ENCODE measurements at places on chromosomes 12 and 14.

DNA sequence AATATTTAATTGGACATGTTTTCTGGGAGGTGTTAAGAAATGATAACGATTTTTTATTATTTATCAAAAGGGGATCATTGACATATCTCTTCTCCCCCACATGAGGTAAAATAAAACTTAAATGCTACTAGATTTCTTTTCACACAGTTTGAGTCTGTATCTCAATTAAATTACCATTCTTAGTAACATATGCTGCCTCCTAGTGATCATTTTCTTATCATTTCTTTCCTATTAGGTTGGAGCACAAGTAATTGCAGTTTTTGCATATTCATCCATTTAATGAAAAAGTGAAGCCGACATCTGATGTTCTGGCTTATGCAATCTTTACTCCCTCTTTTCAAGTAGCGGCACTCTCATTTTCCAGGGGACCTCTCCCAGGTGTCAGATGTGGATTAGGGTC lies 24.9 kb downstream of the PUS7L start:
- DNase-seq = no peak

DNA sequence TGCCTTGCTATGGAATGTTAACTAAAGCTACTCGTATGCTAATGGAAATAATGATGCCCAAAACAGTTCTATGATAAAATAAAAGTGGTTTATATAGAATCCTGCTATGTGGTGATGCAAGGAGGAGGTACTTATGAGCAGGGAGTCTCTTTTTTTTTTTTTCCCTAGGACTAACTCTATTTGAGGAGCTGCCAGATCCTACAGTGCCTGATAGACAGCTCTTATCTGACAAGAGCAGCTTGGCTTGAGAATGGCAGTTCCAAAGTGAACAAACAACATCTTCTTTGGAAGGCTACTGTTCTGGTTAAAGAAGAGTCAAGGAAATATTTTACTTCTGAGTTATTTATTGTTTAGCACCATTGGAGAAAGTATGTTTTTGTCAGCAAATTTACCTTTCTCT lies 10.2 kb upstream of the ACSM4 start:
- no peak for DNase-seq

DNA sequence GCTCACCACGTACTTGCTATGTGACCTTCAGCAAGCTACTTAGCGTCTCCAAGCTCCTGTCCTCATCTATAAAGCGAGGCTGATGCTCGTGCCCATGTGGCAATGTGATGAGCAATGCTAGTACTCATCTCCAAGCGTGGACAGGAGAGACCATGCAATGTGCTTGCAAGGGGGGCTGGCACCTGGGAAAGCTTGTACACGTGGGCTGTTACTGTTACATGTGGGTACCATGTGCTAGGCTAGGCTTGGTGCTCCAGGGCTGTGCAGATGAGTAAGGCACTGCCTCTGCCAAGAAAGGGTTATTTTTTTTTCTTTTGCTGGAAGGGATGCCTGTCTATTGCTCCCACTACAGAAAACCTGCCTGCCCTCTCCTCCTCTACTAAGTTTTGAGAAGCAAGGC lies 46.6 kb downstream of the TSPAN11 start:
- DNase-seq = peak; percentile 50

DNA sequence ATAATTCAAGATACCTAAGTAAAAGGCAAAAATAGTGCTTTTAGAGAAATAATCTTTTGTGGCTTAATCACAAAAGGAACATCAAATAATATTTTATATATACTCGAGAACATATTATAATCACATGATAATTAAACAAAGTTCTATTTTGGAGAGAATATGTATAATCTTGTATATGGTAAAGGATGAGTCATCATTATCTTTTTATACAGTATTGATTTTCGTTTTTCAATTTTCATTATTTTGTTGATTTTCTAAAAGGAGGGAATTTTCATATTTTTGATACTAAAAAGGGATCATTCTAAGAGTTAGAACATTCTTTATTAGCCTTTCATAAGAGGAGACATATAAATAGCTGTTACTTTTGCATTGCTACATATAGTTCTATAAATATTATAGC lies 77.3 kb upstream of the TTC7B start:
- DNase-seq = no peak

- DNase-seq = no peak
Observed at GRCh38 chr12:47574252-47575021, 131.4 kb downstream of the RPAP3 start.

- DNase-seq = no peak
Observed at GRCh38 chr12:4424422-4424821, 21.2 kb downstream of the FGF6 start.

DNA sequence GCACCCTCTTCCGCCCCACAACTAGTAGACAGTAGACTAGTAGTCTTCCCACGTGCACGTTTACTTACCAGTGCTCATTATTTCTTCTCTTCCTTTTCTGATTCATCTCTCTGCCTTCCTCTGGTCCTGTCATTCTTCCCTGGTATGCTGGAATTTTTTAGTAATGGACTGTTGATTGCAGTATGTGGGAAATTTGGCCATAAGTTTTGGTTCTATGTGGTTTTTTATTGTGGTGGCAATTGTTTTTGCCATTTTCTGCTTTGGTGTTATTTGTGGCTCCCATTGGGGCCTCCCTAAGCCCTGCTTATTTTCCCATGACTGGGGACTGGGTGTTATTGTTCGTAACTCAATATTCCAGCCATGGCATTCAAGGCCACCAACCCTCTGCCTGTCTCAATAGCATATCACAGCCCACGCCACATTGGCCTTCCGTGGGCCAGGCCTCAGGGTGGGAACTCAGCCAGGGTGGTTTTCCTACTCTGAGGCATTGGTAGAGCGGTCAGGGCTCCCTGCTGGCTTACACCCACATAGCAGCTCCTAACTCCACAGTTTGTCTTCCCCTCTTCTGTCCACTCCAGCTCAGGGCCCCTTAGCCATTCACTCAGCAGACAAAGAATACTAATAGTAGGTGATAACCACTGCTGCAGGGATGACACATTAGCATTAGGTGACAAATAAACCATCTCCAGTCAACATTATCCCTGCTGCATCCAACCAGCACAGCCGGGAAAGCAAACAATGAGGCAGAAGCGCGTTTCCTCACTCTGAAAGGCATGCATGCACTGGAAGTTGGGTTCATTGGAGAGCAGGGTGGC lies 321.5 kb downstream of the CACNA1C start:
- DNase-seq = peak; percentile 74

DNA sequence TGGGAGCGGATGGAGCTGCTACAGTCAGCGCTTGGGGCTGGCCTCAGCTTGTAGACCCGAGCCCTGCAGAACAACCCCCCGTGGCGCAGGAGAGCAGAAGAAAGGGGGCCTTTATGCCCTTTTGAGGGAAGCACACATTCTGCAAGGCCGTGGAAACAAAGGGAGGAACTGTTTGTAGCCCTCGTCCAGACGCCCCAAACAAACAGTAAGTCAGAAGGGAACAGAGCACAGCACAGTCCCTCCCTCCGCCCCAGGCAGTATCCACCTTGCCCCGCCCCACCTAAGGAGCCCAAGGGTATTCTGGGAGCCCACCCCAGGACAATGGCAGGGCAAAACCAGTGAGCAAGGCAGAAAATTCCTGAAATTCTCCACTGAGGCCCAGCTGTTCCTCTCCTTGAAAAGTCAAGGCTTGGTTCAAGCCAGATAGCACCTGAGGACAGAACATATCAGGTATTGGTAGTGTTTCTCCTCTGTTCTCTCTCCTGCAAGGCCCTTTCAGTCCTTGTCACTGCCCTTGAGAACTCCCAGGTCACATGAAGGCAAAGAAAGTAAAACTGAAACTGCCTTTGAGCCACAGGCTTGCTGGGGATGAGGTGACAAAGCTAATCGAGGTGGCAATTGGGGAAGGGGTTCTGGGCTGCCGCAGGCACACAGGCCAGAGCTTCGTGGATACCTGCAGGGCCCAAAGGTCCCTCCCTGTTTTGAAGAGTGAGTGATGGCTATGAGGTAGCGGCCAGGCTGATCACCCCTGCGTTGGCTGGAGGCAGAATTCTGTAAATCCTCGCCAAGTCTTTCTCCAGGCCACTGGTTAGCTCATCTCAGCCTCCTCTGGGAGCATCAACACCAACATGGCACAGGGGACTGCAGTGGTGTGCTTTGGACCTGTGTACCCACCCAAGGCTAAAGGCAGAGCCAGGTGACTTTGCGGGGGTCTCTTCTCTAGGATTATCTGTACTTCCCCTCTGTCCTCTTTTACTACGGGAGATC lies 499 bp downstream of the DGLUCY start:
- peak; percentile 45 for DNase-seq

GRCh38 chr14:89165189-89166181 lies 251.5 kb downstream of the FOXN3 start:
- no peak for DNase-seq

GRCh38 chr14:36223558-36223957 lies 47.0 kb upstream of the PTCSC3 start:
- no peak for DNase-seq

DNA sequence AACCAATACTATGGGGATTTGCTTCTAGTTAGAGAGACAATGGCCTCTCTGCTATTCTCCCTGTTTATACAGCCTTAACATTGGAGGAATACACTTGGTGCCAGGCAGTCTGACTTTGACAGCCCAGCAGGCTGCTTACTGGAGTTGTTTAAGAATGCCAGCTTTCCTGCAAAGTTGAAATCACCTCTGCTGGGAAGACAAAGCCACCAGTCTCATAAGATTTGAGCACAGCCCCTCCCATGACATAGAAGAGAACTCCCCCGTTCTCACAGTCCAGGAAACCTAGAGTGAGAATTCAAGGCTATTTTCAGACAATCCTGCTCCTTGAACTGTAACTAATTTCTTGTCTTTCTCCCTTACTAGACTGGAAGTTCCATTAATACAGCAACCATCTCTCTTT lies 21.1 kb upstream of the CATSPERB start:
- no peak for DNase-seq

DNA sequence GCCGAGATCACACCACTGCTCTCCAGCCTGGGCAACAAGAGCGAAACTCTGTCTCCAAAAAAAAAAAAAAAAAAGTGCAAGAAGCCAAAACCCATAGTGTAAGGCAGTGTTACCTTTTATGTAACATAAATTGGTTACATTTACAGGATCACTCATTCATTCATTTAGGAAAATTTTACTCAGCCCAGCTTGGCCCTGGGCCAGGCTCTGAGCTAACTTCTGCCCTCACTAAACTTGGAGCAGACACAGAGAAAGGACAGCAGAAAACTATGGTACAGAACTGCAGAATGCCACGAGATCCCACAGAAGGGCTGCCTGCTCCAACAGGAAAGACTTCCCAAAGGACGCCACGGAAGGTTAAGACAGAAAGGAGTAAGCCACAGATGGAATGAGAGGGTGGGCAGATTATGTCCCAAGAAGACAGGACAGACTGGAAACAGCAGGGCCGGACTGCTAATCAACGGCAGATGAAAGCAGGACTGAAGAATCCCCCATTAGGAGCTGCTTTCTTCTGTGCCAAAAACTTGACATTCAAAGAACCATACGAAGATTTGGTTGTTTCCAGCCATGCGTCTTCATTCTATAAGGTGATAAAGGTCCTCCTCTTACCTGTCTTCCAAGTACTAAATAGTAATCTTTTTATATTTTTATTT lies 18.9 kb downstream of the PPP1R13B start:
- peak; percentile 29 for DNase-seq

- no peak for DNase-seq
Observed at GRCh38 chr14:65867333-65867732, 454.8 kb downstream of the FUT8 start.

All from AG10803 (cell line).